ENCODE measurements at places on chromosomes 11 and 22.

DNA sequence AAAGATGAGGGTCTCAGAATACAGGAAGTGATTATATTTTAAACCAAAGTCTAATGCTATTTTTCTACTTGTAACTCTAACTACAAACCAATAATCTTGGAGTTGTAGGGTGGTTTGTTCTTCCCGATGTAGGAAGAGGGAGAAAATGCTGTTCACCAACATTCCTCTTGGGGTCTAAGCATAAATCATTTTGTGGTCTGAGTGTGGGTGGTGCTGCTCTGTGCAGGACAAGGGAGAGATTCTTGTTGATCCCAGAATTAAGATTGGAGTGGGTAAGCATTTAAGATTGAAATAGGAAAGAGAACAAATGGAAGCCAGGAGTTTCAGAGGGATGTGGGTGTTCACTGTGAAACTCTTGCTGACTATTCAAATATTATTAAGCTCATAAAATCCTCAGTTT lies 38.6 kb upstream of the MMP13 start:
- DNase-seq = peak; percentile 13

- no peak for DNase-seq
Measured at GRCh38 chr11:130773244-130773820, 142.9 kb downstream of the SNX19 start.

- peak; percentile 67 for DNase-seq
Measured at GRCh38 chr11:107017433-107018218, 650 bp downstream of the GUCY1A2 start.

- DNase-seq = no peak
Measured at GRCh38 chr11:729492-730074, 17.7 kb upstream of the TALDO1 start.

DNA sequence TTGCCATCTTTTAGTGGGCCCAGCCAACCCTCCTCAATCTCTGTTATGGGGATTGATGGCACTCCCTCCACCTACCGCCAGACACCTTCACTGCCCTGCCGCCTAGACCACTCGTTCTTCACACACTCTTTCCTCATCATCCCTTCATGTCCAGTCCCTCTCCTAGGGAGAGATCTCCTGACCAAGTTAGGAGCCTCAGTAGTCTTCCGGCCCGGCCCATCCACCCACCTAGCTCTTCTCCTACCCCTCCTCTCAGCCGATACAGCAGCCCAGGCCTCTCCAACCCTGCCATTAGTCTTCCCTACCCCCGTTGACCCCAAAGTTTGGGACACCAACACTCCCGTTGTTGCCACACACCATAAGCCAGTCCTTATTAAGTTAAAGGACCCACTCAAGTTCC lies 11.0 kb upstream of the OR56A3 start:
- no peak for DNase-seq

DNA sequence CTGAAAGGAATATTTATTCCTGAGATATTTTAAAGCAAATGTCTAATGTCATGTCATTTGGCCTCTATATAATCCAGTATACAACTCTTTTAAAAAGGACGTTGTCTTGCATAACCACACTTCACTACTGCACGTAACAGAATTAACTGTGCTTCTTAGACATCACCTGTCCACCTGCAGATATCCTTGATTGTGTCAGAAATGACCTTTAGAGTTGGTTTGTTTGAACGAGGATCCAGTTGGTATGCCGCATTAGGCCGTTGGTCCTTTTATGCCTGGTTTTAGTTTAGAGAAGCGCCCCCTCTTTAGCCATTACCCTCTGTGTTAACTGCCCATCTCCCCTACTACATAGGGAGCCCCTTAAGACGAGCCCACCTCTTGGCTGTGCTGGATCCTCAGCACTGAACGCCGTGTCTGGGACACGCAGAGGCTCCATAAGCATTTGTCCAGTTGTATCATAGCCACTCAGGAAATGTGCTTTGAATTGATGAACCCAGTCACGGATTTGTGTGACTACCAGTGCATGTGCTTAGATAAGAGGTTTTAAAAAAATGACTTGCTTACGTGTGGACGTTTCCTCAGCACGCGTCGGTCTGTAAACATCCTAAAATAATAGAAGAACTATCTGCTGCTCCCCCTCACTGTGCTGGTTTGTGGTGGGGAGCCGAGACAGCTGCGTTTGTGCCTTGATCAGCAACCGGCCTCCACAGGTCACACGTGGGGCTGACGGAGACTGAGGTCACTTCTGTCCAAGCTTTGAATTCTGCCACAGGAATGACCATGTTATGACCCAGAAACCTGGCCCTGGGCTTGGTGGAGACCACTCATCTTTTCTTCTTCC lies 4.0 kb downstream of the MICAL2 start:
- DNase-seq = no peak

DNA sequence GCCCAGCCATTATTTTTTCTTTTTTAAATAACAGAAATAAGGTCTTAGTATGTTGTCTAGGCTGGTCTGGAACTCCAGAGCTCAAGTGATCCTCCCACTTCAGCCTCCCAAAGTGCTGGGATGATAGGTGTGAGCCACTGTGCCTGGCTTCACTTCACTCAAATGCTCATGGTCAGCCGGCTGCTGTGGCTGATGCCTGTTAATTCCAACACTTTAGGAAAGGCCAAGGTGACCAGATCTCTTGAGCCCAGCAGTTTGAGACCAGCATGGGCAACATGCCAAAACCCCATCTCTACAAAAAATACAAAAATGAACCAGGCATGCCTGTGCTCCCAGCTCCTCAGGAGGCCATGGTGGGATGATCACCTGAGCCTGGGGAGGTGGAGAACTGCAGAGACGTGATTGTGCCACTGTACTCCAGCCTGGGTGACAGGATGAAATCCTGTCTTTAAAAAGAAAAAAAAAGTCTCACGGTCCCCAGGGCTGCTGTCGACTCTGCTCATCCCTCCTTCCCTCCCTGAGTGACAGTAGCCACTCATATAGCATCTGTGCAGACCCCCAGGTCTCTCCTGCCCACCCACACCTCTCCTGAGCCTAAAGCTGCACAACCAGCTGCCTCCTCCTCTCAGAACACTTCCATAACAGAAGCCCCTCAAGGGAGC lies 3.6 kb downstream of the YDJC start:
- no peak for DNase-seq

- no peak for DNase-seq
Measured at GRCh38 chr22:37870273-37870672, 21.1 kb downstream of the EIF3L start.

- peak; percentile 80 for DNase-seq
Measured at GRCh38 chr22:35627267-35628041, 10.3 kb upstream of the MB start.

DNA sequence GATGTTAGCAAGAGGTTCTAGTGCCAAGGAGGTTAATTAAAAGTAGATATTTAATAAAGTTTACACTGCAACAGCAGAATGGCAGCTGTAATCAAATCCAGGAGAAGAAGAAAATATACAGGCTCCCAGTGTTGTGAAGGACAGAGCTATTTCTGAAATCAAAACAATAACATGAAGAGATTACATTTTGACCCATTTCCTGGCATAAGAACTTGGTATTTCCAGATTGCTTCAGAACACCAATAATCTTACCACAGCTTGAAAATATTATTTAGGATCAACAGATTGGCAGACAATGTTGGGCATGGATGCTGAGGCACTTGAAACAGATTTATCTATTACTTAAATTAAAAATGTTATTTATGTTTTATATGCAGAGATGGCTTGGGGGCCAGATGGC lies 692.5 kb downstream of the KCNA4 start:
- DNase-seq = no peak

DNA sequence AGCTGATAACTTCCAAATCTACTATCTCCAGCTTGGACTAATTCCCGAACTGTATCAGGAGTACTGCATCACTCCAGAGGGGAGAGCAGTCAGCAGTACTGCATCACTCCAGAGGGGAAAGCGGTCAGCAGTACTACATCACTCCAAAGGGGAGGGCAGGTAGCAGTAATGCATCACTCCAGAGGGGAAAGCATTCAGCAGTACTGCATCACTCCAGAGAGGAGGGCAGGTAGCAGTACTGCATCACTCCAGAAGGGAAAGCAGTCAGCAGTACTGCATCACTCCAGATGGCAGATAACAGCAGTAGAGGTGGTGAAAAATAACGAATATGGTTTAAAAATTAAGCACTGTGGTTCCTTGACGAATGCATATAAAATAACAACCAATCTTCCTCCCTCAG lies 8.4 kb downstream of the CWC15 start:
- no peak for DNase-seq

- no peak for DNase-seq
Measured at GRCh38 chr22:25661073-25661472, 80.9 kb upstream of the MYO18B start.

GRCh38 chr22:19678949-19679521 lies 35.3 kb upstream of the SEPTIN5 start:
- no peak for DNase-seq

- no peak for DNase-seq
Measured at GRCh38 chr22:44919691-44920090, 90.1 kb downstream of the PHF21B start.

DNA sequence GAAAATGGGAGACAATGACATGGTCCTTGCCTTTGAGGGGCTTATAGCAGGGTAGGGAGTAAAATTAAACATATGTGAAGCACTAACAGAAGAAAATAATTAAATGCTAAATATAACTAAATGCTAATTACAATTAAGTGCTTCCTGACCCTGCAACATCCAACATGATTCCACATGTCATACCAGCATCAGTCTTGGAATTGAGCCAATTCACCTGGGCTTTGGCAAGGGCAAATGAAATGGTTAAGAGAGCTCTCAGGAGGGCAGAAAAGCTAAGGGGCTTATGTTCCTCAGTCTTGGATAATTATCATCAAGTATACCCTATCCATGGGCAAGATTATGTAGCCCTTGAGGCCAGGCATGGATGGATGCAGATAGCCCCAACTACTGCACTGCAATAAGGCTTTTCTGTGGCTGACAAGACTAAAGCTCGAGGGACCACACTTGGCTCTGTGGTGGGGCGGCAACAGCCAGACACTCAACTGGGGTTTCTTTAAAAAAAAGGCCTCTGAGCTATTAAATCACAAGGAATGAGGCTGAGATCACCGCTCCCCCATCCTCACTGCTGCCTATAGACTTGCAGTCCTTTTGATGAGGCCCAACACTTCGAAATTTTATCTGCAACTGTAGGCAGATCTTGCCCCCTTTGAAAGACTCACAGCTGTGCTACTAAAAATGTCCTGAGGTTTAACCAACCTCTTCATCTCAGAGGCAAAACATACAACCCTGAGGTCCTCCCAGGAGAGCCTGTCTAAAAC lies 39.0 kb downstream of the IL18BP start:
- DNase-seq = no peak

DNA sequence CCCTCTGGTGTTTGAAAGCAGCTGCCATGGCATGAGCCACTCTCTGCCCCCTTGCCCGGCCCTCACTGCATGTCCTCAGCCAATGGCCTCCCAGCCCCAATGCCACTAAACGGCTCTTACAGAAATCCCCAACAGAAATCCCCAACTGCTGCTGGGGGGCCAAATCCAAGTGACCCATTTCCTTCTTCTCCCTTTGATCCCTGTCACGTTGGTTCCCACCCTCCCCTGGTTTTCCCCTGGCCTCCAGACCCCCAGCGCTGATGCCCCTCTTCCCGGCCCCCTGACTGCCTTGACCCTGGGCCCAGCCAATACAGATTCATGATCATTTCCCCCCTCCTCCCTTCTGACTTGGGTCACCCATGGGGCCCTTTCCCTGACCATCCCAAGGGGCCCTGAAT lies 30.9 kb downstream of the IGLL1 start:
- no peak for DNase-seq

GRCh38 chr11:104104664-104105063 lies 59.3 kb downstream of the PDGFD start:
- no peak for DNase-seq

DNA sequence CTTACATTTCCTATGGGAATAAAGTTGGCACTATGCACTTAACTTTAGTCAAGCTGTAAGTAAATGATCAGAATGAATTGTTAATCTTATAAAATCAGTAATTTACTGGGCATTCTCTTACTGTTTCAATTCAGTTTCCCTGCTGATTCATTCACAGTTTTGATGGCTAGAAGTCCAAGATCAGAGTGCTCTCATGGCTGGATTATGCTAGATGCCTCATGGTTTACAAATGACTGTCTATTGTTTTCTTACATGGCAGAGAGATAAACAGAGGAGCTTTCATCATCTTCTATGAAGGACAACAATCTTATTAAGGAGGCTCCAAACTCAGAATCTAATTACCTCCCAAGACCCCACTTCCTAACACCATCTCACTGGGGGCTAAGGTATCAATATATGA lies 135.1 kb upstream of the CARD18 start:
- DNase-seq = no peak

DNA sequence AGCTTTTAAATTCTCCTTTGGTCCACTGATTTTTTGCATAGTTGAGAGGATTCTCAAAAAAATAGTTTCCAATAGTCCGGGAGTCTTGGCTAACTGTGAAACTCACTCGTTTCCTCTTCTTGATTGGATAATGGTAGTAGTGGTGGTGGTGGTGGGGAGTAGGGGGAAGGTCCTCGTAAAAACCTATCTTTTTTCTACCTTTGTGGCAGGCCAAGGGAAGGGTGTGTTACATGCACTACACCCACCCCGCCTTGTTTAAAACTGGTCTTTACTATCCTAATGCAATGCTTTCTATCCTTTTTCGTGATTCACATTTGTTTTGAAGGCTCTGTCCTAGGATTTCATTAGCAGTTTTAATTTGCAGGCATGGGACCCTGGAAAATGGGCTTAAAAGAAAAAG lies 4.8 kb downstream of the TEAD1 start:
- no peak for DNase-seq

DNA sequence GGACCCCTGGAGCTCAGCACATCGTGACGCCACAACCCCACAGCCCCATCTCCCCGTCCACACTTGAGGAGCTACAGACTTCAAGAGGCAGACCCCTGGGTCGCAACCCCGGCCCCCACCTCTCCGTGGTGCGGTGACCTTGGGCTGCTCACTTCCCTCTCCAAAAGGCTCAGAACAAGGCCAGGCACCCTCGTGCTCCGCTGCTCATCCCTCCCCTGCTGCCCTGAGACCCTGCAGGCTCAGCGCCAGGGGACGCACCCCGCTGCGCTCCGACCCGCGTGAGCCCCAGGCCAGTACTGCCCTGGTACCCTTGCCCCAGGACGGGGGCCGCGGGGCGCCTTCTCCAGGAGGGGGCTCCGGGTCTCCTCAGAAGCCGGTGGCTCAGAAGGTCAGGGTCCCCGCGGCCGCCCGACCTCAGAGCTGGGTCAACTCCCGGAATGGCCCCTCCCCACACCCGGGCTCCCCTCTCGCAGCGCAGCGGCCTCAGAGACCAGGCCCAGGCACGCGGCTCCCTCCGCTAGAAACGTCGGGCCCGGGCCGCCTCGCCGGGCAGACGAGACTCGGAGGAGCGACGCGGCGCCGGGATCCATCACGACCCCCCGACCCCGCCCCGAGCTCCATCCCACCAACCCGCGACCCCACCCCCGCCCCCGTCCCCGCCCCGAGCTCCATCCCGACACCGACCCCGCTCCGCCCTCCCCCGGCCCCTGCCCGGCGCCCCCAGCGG lies 563 bp downstream of the GATD1 start:
- DNase-seq = no peak

GRCh38 chr22:47086596-47087248 lies 324.3 kb downstream of the TBC1D22A start:
- no peak for DNase-seq

GRCh38 chr11:17786824-17787525 lies 52.4 kb downstream of the KCNC1 start:
- peak; percentile 91 for DNase-seq

Measured in AG20443 (cell line).